Right cardiac atrium (tissue), 5 donors: ENCODE measurements at places on chromosomes 4 and X. TPM values are rescaled to one million over a fixed set of nuclear protein-coding genes. Genes with fewer than 3 reads are reported as not detected.
A peak's percentile ranks its signal among the peaks of the same experiment; 100 is the strongest.

- no peak for DNase-seq
Observed at GRCh38 chr4:129532573-129532972, 436.6 kb downstream of the C4orf33 start.

GRCh38 chr4:44186096-44186849 lies 262.3 kb downstream of the KCTD8 start:
- DNase-seq, result peak; percentile 21

DNA sequence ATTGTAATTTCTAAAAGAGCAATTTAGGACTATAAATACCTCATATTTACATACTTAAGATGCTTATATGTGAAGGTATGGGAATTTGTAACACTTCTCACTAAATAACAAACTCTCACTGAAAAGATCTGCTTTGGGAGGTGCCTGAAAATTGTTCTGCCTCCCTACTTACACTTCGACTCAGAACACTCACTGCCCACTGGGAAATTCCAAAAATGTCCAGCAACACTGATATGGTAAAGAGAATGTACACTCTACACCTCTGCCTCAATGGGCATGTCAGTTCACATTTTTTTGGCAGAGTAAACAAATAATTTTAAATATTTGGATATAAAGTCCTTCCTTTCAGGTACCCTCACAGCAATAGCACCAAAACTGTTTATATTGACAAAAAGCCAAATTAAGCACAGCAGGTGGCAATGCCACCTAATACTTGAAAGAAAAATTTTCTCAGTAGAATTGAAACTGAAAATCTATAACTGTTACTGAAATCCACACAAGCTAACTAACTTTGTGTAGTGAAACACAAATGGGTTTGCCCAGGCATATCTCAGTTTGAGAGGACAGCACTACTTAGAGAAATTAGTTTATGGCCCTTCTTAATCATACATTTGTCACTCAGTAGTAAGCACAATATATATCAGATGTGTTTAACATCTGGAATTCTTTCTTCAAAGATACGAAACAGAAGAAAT lies 67.1 kb downstream of the PRDM5 start:
- DNase-seq, result no peak

DNA sequence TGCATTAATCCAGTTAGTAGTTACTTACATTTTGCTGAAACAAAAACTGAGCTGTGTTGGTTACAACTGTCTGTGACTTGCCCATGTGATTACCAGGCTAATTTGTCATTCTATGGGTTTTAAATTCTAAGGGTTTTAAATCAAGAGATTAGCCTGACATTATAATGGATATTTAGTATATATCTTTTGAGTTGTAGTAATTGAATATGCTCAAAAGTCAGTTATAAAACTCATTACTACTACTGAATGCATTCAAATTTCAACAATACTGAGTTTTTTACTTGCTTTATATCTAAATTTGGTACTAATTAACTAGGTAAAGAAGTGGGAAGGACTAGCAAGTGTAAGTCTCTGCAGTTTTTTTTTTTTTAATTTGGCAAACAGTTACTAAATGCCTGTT lies 14.7 kb downstream of the LARP7 start:
- DNase-seq, result no peak

DNA sequence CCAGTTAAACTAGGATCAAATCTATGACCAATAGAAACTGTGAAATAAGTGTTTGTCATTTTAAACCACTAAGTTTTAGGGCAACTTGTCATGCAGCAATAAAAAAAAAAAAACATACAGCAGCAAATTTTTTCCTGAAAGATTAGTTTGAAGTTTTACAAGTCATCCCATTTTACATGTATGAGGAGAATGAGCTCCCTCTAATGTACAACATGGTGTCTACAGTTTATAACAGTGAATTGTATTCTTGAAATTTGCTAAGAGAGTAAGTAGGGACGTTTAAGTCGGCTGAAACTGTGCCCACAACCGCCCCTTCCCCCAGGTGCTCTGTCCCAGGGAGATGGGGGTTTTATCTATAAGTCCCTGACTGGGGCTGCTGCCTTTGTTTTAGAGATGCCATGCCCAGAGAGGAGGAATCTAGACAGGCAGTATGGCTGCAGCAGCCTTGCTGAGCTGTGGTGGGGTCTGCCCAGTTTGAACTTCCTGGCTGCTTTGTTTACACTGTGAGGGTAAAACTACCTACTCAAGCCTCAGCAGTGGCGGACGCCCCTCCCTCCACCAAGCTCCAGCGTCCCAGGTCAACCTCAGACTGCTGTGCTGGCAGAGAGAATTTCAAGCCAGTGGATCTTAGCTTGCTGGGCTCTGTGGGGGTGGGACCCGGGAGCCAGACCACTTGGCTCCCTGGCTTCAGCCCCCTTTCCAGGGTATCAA lies 499.3 kb upstream of the CT83 start:
- DNase-seq, result no peak

DNA sequence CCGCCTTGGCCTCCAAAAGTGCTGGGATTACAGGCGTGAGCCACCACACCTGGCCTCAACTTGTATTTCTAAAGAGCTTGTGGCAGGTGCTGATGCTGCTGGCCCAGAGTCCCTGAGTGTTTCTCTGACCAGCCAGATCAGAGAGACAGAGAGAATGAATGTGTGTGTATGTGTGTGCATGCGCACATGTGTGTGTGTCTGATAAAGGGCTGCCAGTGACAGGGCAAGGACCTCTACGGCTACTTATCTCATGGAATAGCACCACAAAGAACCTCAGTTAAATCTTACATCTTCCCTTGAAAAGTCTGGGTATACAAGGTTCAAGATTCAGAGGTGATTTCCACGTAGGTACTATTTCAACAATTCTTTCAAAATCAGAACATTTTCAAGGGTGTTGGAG lies 86.0 kb downstream of the SCD5 start:
- no peak for DNase-seq

GRCh38 chrX:2434270-2435163 lies 66.3 kb downstream of the DHRSX start:
- no peak for DNase-seq

DNA sequence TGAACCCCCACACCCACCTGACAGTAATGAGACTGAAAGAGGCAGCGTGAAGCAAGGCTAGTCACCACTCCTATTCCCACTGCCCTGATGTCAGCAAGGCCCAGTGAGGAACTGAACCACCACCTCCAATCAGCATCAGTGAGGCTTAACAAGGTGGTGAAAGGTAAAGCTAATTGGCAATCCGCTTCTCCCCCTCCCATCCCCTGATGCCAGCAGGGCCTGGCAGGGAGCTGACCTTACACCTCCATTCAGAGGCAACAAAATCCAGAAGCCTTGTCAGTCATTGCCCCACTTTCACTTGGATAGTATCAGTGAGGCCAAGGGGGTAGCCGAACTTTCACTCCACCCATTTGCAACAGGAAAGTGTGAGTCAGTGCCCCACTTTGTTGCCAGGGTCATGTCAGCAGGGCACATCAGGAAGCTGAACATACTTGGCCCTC lies 60.8 kb downstream of the AWAT2 start:
- peak; percentile 34 for DNase-seq

The ART3 gene
- 129 TPM for total RNA-seq

DNA sequence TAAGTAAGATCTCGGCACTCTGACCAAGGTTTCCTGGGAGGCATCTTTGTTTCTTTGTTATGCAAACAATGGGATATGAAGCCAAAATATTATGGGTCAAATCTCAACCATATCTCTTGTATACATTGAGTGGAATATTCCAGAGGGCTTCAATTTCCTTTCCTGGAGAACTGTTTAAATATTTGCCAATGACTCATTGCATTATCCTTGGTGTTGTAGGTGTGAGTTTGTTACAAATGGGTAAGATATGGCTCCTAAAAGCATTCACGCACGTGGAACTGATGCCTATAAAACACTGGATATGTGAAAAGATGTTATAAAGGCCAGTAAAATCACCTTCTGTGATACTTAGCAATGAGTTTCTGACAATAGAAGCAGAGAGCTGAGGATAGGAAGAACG lies 150.5 kb upstream of the WDR1 start:
- no peak for DNase-seq

- DNase-seq, result no peak
Observed at GRCh38 chr4:149264093-149264733, 551.4 kb downstream of the IQCM start.

DNA sequence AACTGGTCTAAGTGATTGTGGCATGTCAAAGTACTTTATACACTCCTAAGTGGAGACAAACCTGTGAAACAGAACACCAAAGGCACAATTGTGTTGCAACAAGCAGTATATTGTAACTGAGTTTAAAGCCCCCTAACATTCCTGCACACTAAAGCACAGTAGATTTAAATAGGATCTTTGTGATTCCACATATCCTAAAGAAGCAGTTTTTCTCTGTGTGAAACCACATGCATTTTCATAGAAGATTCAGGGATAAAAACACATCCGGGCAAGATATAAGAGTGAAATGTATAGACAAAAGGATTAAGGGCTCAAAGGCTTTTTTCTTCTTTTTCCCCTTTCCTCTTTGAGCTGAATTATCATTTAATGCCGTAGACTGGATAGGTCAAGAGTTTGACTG lies 82.2 kb downstream of the ANK2 start:
- DNase-seq, result no peak

The CITED1 gene
- total RNA-seq, result not detected

The AKAP4 gene
- total RNA-seq, result not detected

DNA sequence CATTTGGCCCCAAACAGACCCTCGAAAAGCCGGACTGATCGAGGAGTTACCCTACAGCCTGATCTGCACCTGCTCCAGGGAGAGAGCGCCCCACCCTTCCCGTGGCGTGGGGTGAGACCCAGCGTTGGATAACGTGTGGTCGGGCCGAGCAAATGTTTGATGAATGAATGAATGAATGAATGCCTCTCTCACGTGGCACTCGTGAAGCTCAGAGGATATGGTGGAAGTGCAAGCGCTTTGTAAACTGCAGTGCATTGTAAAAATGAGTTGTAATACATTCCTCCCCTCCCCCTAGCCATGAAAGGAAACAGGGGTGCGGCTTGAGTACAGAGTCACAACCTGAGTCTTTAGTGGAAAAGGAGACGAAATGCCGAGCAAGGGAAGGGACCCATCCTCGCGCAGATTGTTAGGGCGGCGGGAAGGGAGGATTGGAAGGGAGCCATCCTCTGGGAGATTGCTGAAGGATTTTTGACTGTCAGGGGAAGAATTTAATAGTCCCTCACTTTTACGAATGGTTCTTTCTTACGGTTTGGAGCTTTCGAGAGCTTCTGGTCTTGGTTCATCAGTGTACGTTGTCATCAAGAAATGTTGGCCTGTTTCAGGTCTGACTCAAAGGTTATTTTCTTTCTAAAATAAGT lies 772 bp upstream of the FBXW7 start:
- DNase-seq, result no peak

GRCh38 chrX:152632445-152633097 lies 5.1 kb upstream of the GABRQ start:
- DNase-seq, result peak; percentile 28

- peak; percentile 80 for DNase-seq
Observed at GRCh38 chr4:41256740-41257256, at the start of gene UCHL1. UCHL1 (plus strand) TSS chr4:41256928; CDS start chr4:41256977, 49 bp downstream.

GRCh38 chr4:137300776-137301175 lies 231.5 kb downstream of the PCDH18 start:
- no peak for DNase-seq

DNA sequence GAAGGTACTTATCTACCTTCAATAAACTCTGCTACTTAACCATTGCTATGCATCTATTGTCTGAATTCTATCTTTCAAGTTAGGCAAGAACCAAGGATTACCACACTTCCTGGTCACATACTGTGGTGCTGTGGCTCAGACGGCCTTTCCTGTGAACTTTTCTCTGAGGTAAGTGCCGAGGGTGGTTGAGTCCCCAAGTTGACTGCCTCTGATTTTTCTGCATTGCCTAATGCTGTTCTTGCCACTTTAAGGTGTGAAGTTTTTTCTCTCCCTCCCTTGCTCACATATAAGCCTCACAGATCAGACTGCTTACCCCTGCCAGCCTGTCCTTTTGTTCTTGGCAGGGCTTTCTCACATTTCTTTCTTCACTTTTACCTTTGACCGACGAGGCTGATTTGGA lies 348.0 kb upstream of the POU3F4 start:
- DNase-seq, result no peak

DNA sequence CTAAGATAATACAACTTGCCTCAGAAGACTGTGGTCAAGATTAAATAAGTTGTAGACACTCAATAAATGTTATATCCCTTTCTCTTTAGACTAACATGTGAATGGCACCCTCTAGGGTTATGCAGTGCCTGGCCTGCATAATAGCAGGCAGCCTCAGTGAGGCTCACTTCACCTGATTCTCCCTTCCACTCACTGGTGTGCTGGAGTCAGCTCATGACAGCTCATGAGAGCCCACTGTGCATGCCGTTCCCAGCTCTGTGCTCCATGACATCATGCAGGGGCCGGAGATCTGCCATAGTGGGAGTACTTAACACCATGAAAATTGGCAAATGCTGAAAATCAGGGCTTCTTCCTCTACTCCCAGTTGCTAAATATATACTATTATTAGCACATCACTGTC lies 64.5 kb downstream of the TEC start:
- DNase-seq, result no peak

DNA sequence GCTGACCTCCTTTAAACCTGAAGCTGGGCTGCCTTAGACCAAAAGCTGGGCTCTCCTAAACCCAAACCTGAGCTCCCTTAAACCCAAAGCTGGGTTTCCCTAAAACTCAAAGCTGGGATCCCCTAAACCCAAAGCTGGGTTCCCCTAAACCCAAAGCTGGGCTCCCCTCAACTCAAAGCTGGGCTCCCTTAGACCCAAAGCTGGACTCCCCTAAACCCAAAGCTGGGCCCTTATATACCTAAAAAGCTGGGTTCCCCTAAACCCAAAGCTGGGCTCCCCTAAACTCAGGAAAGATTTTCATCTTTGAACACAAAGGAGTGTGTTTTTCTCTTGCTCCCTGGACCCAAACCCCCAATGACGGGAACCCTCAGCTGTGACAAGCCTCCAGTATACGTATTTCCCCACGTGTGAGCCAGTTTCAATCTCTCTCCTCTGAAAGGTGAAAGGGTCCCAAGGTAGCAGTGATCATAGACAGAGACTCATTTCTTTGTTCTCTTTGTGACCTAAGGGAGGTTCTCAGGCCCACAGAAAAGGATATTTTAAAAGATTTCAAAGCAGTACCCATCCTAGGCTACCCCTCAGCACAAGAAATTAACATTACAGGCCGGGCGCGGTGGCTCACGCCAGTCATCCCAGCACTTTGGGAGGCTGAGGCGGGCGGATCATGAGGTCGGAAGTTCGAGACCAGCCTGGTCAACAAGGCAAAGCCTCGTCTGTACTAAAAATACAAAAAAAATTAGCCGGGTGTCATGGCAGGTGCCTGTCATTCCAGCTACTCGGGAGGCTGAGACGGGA lies 31.3 kb upstream of the ASMTL start:
- no peak for DNase-seq

The AMOT gene
- 18.2 TPM for total RNA-seq

The RAB40A gene
- 0.49 TPM for total RNA-seq

The MAGEA1 gene
- total RNA-seq, result not detected

The PAGE2B gene
- not detected for total RNA-seq

GRCh38 chrX:2498781-2499302 lies 1.9 kb downstream of the DHRSX start:
- no peak for DNase-seq

DNA sequence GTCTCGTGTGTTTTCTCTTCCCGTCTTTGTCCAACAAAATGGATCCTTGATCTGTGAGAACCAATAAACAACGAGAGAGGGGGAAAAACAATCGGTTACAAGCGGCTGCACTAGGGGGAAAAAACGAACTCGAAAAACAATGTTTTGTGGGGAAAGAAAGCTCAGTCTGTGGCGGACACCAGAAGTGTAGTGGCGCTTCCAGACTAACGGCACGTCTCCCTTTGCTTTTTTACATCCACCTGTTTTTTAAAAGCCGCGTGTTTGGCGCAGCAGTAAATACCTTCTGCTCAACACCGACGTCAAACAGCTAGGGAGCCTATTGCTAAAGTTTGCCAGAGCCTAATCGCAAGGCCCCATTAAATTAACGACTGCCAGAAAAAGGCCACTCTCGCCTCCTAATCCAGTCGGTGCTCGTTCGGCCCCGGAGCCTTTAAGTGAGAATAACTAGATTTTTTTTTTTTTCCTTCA lies 3.3 kb downstream of the NKX6-1 start:
- no peak for DNase-seq
